ENCODE measurements at places on chromosomes 7 and 10. TPM values are rescaled to one million over a fixed set of nuclear protein-coding genes. Genes with fewer than 3 reads are reported as not detected.

SAMD9L gene
- total RNA-seq, result 2.4 TPM

BICC1 gene
- 6.4 TPM for total RNA-seq

OR2A1 gene
- total RNA-seq, result not detected

ASZ1 gene
- not detected for total RNA-seq
